CD4-positive, alpha-beta T cell treated with Interleukin-1 beta for 1 hour (primary cell): ENCODE measurements at places on chromosomes 4 and X.

DNA sequence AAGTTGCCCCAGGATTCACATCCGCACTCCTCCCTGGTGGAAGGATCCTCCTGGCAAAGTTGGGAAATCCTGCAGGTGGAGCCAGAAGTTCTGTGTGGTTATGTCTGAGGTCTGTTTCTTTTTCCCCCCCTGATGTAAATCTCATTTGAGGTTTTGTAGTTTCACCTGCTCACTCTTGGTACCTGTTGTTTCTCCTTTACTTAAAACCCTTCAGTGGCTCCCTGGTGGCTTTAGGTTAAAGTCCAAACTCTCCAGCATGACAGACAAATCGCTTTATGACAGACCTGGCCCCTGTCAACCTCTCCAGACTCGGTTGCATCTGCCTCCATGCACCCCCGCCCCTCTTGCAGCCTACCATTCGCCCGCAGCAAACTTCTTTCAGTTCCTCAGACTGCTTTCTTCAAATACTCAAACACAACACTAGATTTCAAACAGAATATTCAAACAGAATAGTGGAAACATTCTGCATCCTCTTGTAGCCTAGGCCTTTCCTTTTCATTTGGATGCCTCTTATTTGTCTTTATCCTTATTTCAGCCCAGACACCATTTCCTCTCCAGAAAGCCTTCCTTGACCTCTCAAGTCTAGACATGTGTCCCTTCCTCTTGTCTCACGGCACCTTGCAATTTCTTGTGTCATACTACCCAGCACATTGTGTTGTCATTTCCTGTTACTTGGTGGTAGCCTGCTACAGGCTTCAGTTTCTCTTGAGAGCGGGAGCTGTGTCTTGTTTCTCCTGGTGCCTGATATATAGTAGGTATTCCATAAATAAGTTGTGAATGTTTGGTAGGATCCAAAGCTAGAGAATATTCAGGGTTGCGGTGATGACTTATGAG, 24.8 kb downstream of the IL13RA1 start:
- DNase-seq = no peak

DNA sequence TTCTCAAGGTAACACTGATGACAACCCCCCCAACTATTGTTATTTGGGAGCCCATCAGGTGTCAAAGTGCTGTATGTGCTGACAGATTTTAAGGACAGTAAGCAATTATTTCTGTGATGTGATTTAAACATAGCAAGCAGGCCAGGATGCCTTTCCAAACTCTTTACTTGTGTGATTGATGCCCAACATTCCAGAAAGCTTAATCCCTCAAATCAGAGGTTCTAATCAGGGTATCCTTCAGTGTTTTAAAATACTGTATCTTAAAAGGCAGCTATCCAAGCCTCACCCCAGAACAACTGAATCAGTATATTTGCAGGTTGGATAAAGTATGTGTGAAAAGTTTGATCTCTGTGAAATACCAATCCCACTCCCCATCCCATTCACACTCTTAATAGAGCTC, 119.7 kb downstream of the GASK1B start:
- no peak for DNase-seq

GRCh38 chr4:14787894-14788293, 214.4 kb upstream of the CPEB2 start:
- DNase-seq = peak; percentile 20

DNA sequence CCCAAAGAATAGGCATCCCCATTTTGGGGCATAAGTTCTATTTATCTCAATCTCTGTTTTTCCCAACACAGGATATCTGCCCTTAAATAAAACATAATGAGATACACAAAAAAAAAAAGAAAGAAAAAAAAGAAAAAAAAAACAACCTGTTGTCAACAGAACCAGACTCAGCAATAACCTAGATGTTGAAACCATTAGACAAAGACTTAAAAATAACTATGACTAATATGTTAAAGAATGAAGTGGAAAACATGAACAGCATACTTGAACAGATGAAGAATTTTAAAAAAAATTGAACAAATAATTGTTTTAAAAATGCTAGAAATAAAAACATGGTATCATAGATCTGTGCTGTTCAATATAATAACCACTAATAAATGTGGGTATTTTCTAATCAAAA, 93.4 kb upstream of the RXFP1 start:
- DNase-seq = no peak

GRCh38 chr4:83568062-83568461, 32.2 kb downstream of the GPAT3 start:
- no peak for DNase-seq

- DNase-seq = no peak
Observed at GRCh38 chr4:31649878-31650277, 929.7 kb downstream of the PCDH7 start.

DNA sequence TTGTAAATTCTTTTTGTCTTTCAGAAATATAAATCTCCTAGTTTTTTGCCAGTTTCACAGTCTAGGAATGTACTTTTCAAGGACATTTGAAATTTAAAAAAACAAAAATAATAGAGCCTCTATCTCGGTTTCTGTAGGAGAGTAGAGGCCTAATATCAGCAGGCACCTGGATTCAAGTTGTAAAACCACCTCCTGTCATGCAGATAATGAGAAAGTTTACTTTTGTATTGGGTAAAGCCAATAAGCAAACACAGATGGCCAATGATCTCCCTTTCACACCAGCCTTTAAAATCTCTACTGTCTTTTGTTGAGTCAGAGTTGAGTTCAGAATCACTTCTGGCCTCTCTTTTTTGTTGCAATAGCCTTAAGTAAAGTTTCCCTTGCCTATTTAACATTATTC, 1499.9 kb downstream of the PCDH18 start:
- no peak for DNase-seq

DNA sequence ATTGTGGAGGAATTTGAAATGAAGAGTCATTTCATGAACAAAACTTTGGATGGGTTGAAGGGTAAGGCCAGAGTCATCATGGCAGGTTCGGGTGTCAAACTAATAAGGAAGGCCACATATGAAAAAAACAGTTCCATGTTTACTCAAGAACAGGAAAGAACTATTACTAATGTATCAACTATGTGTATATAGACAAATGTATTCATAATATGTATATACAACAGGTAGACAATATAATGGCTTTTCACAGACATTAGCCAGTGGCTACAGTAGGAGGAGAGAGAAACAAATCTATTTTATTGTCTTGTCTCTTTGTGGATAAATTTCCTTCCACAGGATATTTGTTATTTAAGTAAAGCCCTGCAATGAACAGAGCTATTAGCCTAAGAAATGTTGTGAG, 101.1 kb downstream of the CBLL2 start:
- no peak for DNase-seq

DNA sequence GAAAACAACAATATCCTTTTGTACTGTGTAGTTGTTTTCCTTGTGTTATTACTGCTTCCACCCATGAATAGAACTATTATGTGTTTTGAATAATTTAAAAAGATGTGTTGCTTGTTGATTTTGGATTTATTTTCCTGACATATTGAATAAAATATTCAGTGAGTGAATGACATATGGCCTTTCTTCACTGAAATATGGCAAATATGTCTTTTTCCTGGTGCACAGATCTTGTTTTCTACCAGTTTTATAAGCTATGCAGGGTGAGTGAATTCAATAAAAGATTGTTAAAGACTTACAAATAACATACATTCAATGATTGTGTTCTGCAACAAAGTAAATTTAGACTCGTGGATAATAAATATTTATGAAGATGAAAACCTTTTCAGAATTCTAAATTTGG, 1216.3 kb upstream of the ADGRL3 start:
- no peak for DNase-seq

DNA sequence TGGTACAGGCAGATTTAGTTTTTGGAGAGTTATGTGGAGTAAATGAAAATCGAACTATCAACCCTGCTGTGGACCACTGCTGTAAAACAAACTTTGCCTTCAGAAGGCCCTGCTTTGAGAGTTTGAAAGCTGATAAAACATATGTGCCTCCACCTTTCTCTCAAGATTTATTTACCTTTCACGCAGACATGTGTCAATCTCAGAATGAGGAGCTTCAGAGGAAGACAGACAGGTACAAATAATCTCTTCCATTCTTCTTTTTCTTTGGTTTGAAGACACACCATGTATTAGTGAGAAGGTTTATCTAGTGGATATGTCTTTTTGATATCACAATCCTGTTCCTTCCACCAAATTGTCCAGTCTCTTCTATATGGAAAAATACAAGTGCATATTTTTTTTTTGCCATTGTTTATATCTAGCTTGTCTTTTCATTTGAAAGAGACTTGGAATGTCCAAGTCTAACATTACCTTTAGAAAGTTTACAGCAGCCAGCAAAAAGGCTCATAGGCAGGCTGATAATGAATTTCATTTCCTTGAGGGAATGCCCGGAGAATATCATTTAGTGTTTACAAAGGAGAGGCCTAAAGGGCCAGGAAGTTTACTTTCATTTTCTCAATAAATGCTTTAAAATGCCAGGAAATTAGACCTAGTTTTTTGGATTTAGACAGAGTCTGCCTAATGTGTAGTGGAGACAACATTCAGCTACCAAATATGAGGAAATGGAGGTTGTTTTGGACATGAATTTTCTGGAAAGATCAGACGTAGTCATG, 18.6 kb downstream of the AFM start:
- no peak for DNase-seq

DNA sequence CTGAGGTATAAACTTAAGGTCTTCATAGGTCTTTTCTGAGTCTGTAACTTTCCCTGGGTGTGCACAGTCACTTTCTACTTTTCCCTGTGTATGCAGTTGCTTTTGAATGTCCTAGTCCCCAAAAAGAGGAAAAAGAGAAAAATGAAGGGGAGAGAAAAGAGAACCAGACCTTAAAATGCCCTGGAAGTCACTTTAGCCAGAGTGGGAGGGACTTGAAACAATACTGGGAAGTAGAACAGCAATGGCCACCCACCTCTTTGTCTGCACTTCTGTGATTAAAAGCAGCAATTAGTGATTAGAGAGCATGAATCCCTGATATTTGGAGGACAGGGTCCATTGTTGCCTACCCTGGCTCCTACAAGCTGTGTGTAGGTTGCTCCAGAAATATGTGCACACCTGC, 36.1 kb downstream of the ZCCHC13 start:
- DNase-seq = no peak

DNA sequence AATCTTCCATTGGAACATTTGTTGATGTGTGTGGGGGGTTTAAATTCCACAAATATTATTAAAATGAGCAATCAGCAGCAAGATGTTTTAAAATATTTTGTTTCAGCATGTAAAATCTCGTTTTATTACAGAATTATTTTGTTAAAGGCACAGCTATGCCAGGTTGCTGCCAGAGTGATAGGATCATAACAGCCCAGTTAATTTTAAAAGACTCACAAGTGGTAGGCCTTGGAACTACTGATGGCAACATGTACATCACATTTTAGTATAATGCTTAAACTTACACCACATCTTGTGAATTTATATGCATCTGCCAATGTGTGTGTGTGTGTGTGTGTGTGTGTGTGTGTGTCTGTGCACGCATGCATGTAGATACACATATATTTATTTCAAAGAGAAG, 97.8 kb upstream of the SPRY1 start:
- DNase-seq = no peak

DNA sequence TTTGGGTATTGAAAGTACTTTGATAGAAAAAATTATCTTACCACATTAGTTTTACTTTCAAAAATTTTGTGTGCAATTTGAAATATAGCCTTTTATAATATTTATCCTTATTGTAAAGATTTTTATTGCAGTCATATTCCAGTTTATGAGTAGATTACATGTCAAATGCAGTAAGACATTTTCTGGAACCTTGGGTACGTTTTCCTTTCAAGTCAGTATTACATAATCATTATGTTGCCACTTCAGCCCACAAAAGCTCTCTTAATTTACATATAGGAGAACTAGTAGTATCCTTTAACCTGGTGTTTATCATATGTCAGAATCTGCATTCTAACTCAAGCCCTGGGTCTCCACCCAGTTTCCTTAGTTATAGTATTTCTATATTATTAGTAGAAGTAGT, 98.5 kb downstream of the CENPC start:
- no peak for DNase-seq

DNA sequence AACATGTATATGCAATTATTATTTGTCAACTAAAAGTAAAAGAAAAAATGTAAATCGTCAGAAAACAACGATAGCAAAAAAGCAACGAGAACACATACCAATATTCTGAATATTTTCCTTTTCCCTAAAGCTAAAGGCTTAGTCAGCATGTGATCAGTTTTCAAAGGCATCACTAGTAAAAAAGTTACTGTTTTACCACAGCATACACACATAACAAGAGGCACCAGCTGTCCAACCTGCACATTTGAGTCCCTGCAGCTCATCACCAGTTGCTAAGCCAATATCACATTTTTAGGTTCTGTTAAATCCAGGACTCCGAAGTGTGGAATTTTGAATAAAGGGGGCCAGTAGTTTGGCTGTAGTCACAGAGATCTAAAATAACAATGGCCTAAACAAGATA, 203.8 kb downstream of the ADGRA3 start:
- no peak for DNase-seq

DNA sequence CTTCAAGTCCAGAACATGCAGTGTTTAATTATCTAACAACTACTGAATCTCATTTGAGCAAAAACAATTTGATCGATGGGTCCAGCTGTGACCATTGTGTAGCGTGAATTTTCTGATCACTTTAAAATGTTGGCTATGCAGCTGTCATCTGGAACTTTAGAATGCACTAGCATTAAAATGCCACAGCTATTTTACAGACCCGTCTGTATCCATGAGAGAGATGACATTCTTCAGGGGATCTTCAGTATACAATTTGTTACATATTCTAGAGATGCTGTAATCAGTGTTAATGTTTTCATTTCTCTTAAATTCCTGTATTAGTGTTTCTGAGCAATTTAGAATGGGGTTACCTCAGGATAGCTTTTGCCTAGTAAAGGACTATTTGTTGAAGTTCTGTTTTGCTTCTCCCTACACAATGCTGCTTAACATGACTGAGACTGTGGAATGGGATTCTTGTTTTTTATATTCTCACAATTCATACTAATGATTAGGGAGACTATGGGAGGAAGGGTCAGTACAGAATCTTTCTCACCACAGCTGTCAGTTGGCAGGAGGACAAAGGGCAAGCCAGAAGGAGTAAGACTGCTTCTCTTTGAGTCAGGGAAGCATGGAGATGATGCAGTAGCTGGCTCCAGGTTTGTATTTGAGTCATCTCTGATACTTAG, 13.2 kb upstream of the CTSO start:
- DNase-seq = no peak
